ENCODE measurements at places on chromosomes 13 and 19.

GRCh38 chr19:5148794-5149190 lies 179.9 kb downstream of the KDM4B start:
- no peaks in the 10 kb centered on the region for H3K27me3 ChIP-seq
- H3K36me3 ChIP-seq, result peaks cover 7% of the 10 kb centered on the region
- peak overlapping the region; percentile 89 for H3K27ac ChIP-seq
- H3K4me1 ChIP-seq, result peaks cover 22% of the 10 kb centered on the region
- peak; percentile 25 for DNase-seq

DNA sequence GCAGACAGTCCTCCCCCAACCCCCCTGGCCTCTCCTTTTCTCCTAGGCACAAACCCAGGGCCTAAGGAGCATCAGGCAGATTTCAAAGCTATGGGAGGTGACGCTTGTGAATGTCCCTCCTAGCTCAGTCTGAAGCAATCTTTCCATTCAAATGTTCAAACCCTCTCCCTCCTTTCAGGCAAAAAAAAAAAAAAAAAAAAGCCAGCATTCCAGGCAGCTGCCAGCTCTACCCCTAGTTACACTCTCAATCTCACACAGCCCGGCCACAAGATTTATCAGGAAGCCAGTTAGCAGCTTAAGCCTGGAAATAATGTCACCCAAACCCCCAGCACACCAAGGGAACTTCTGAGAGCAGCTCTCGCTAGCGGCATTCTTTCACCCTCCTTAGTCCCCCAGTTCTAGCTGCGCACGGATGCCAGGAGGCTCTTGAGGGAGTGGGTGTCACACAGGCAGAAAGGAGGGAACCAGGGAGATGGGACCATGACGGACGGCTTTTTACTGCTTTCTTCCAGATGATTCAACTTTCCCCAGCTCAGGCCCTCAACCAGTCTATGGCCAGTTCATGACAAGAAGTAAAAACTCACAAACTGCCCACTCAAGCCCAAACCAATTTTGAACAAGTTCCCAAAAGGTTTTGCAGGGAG lies 6.3 kb downstream of the SH3GL1 start:
- peak overlapping the region; percentile 59 for H3K4me3 ChIP-seq
- no peaks in the 10 kb centered on the region for H3K36me3 ChIP-seq
- peak overlapping the region; percentile 77 for H3K27ac ChIP-seq
- H3K27me3 ChIP-seq, result no peaks in the 10 kb centered on the region
- peak; percentile 73 for DNase-seq
- H3K4me1 ChIP-seq, result peaks cover 76% of the 10 kb centered on the region

GRCh38 chr13:76523740-76524340 lies 362.4 kb downstream of the KCTD12 start:
- DNase-seq, result no peak
- H3K27ac ChIP-seq, result no peak overlapping the region
- H3K36me3 ChIP-seq, result no peaks in the 10 kb centered on the region
- no peaks in the 10 kb centered on the region for H3K4me1 ChIP-seq
- H3K27me3 ChIP-seq, result peaks cover 17% of the 10 kb centered on the region
- no peak overlapping the region for H3K4me3 ChIP-seq

DNA sequence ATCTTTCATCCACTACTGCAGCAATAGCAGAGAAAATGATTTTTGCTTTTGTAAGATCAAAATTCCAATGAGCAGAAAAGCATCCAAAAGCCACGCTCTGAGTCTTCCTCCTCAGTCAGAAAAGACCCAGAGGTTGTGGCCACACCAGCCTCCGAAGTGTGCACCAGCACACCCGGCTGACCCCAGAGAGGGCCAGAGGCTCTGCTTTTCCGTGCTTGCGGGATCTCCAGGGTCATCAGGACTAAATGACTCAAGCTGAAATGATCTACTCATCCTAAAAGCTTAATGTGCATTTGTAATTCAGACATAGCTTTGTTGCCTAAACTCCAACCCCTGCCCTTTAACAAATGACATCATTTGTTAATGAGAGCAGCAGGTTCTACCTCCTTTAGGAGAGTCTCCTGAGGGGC lies 16.5 kb downstream of the RXFP2 start:
- H3K4me1 ChIP-seq, result peaks cover 32% of the 10 kb centered on the region
- no peaks in the 10 kb centered on the region for H3K27me3 ChIP-seq
- DNase-seq, result peak; percentile 84
- H3K36me3 ChIP-seq, result no peaks in the 10 kb centered on the region
- peak overlapping the region; percentile 98 for H3K27ac ChIP-seq

DNA sequence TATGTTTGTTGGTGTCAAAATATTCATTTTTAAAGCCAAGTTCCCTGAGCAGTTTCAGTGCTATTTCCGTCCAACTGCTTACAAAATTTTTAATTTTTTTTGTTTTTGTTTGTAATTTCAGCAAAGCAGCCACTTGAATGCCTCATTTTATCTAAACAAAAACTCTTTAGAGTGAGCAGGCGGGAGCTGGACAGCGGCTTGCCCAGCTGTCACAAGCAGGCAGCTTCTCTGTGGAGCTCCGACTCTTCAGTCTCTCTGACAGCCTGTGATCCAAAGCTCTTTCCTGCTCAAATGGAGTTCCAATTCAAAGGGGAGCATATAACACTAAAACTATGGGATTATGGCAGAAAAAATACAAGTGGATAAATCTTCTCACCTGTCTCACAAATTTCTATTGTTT lies 618.3 kb upstream of the PCDH20 start:
- no peaks in the 10 kb centered on the region for H3K27me3 ChIP-seq
- DNase-seq, result no peak
- H3K36me3 ChIP-seq, result no peaks in the 10 kb centered on the region
- no peaks in the 10 kb centered on the region for H3K4me1 ChIP-seq
- H3K4me3 ChIP-seq, result no peak overlapping the region
- H3K27ac ChIP-seq, result no peak overlapping the region

DNA sequence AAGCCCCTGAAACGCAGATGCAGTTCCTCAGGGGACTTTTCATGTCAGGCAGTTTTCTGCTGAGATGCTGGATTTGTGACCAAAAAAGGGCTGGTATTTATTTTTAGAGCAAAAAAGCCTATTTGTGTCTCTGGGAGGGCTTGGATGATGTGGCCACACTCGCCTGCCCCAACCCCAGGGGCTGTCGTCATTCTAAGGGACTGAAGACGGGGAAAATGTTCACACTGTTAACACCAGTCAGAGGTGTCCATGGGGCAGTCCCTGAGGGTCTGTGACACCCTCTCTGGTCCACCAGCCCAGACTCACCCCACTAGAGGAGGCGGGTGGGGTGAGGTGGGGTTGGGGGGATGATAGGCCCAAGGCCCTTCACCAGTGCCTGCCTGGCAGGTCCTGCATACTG lies 15.9 kb upstream of the EPHX3 start:
- H3K36me3 ChIP-seq, result peaks cover 12% of the 10 kb centered on the region
- peaks cover 41% of the 10 kb centered on the region for H3K4me1 ChIP-seq
- H3K27me3 ChIP-seq, result no peaks in the 10 kb centered on the region
- H3K4me3 ChIP-seq, result no peak overlapping the region
- peak overlapping the region; percentile 100 for H3K27ac ChIP-seq

GRCh38 chr19:35169221-35169995 lies 14.9 kb downstream of the FXYD5 start:
- H3K27me3 ChIP-seq, result no peaks in the 10 kb centered on the region
- no peak for DNase-seq
- no peak overlapping the region for H3K4me3 ChIP-seq
- H3K4me1 ChIP-seq, result peaks cover 6% of the 10 kb centered on the region
- H3K27ac ChIP-seq, result no peak overlapping the region
- peaks cover 27% of the 10 kb centered on the region for H3K36me3 ChIP-seq

- DNase-seq, result no peak
- no peaks in the 10 kb centered on the region for H3K36me3 ChIP-seq
- no peak overlapping the region for H3K4me3 ChIP-seq
Observed at GRCh38 chr13:97751477-97751876, 202.0 kb upstream of the IPO5 start.

DNA sequence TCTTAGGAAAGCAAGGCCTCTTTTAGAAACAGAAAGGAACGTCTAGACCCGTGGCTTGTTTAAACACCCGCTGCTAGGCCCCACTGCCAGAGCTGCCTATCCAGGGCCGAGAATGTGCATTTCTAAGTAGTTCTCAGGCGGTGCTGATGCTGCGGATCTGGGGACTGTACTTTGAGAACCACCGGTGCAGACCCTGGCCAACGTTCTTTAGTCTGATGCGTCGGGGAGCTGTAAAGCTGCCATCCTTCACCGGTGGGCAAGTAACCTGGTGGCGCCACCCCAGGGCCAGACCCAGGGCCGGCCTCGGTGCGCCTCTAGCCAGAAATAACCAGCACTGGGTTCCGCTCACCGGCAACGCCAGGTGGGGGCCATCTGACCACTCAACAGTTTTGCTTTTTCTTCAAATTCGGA lies 47.1 kb downstream of the TGDS start:
- peak; percentile 58 for DNase-seq
- H3K27ac ChIP-seq, result peak overlapping the region; percentile 87
- peaks cover 10% of the 10 kb centered on the region for H3K4me1 ChIP-seq
- H3K27me3 ChIP-seq, result no peaks in the 10 kb centered on the region

DNA sequence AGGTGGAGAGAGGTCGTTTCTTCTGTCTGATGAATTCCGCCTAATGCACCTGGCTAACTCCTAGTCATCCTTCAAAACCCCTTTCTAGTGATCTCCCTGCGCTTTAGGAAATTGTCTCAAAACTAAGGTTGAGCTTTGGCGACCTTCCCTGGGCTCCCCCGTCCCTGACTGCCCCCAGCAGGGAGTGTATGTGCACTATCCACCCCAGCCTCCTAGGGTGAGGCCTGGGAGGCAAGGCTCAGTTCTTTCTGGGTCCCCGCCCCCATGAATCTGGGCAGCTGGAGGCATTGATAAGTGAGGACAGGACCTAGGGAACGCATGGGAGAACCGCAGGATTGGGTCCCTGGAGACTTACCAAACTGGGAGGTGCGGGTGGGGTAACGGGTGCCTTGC lies 378 bp downstream of the TLE6 start:
- H3K4me1 ChIP-seq, result peaks cover 7% of the 10 kb centered on the region
- no peaks in the 10 kb centered on the region for H3K36me3 ChIP-seq
- H3K27me3 ChIP-seq, result no peaks in the 10 kb centered on the region
- no peak overlapping the region for H3K27ac ChIP-seq
- no peak overlapping the region for H3K4me3 ChIP-seq

DNA sequence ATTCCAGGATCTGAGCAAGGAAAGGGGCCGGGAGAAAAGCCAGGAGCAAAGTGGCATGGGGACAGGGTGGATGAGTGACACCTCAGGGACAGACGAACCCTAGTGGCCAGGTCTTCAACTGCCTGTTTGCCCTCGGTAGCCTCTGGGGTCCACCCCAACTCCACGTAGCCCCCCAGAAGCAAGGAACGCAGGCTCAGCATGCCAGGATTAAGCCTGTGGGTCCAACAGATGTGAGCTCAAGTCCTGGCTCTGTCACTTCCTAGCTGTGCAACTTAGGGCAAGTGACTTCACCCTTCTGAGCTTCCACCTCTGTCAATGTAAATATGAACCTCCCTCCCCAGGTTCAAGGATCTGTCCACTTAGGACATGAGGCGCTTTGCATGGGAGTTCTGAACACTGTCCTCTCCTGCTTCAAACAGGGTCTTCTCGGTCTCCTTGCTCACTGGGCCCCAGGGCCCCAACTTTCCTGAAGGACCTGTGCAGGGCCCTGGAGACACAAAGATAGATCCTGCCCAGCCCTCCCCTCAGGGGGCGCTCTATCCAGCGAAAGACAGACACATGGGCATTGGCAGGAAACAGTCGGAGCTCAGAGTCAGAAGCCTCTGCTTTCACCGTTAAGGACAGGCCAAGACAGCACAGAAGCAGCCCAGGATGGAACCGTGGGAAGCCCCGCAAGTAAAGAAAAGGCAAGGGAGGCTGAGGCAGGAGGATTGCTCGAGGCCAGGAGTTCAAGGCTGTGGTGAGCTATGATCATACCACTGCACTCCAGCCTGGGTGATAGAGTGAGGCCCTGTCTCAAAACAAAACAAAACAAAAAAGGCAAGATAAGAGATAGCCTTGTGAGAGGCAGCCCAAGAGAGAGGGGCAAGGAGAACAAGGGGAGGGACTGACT lies 13.2 kb downstream of the SYDE1 start:
- no peak for DNase-seq

DNA sequence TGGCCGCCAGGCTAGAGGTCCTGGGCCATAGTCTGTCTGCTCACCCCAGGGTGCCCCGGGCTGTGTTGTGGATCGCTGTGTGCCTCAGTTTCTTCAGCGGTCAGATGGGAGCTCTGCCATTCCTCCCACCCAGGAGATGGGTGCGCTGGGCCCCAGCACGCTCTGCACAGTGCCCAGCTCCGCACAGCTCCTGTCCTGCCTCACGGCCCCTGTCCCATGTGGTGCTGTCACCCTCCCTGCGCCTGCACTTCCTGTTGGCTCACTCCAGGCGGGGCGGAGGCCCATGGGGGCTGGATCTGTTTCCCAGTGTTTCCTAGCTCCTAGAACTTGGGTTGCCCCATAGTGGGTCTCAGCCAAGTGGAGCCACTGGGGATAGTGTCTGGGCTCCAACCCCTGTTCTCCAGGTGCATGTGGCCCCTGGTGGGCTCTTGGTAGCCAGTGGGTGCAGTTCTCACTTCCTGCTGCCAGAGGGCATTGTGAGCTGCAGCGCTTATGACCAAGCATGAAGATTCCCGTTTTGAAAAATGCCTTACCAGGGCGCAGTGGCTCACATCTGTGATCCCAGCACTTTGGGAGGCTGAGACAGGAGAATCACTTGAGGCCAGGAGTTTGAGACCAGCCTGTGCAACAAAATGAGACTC lies 69.8 kb downstream of the KDM4B start:
- peaks cover 18% of the 10 kb centered on the region for H3K4me1 ChIP-seq
- H3K4me3 ChIP-seq, result no peak overlapping the region
- no peaks in the 10 kb centered on the region for H3K27me3 ChIP-seq
- no peak overlapping the region for H3K27ac ChIP-seq
- peak; percentile 65 for DNase-seq

DNA sequence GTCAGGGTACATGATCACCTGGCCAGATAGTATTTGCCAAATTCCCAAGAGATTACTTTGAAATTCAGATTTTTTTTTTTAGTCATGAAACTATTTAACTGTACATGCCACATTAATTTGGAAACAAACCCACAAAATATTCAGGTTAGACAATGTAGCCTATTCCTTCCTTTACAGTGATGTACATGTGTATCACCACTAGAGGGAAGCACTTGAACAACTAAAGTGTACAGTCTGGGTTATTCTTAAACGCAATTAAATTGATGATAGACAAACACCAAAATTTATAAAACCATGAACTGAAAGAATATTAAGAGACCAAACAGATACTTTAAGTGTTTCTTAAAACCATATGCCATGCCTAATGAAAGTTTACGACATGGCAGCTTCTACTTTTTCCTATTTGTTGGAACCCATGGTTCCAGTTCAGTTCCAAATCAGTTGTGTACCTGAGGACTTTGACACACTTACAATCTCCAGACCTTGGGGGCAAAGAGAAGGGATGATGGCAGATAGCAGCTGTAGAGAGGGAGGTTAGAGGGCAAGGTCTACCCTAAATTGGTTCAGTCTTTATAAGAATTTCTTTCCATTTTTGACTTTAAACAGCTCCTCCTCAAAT lies 52.8 kb downstream of the TNFSF13B start:
- no peaks in the 10 kb centered on the region for H3K36me3 ChIP-seq
- peak; percentile 70 for DNase-seq
- peaks cover 23% of the 10 kb centered on the region for H3K27me3 ChIP-seq
- no peak overlapping the region for H3K4me3 ChIP-seq
- H3K4me1 ChIP-seq, result no peaks in the 10 kb centered on the region
- no peak overlapping the region for H3K27ac ChIP-seq
